D721Med (cell line): ENCODE measurements at places on chromosomes 6 and 20.

GRCh38 chr6:139533573-139534471, 159.4 kb upstream of the CITED2 start:
- no peak for DNase-seq

DNA sequence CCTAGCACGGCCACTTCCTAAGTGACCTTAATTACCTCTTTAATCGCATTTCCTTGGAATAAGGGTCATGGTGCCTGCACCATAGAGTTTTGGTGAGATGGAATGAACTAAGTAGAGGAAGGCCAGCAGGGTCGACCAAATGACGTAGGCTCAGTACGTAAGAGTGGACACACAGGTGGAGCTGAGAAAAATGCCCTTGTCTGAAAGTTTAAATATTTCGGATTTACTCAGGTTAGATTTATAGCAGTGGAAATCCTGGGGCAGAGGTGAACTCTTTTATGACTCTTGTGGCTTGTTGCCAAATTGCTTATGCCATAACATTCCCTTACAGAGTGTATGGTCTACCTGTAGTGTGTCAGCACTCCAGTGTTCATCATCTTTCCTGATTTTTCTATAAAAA, 23.6 kb upstream of the BTBD3 start:
- no peak for DNase-seq

DNA sequence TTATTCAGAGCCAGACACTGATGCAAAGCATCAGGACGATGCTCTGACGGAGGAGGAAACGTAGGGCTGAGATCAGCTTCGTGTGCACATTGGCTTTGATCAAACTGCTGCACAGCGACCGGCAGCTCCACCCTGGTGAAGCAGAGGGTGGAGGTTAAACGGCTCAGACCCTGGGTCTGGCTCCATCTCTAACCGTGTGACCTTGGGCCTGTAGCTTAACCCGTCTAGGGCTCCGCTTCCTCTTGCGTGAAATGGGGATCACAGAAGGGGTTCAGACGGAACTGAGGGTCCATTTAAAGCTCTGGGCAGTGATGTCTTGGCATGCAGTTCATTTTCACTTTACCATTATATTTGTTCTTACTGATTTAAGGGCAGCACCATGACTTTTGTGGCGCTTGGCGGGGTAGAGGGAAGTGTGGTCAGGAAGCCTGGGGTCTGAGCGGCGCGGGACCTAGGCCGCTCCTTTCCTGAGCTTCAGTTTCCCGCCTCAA, 644 bp downstream of the RBL1 start:
- DNase-seq = no peak

GRCh38 chr6:129608886-129609537, 101.0 kb downstream of the ARHGAP18 start:
- no peak for DNase-seq

DNA sequence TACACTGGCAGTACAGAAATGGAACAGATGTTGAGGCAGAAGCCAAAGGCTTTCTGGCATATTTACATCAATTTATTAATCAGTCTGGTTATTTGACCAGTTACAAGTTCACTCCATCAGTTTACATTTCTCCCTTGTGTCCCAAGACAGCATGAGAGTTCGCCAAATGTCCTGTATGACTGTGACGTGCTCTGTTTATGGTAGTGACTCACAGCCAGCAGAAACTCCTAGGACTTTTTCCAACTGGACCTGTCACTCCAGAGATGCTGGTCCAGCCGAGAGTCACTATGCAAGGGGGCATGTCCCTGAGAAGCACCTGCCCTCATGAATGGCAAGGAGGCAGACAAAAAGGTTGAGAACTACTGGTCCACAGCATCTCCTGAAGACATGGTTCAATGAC, 160.0 kb downstream of the LRFN2 start:
- no peak for DNase-seq

- no peak for DNase-seq
These were observed 32.3 kb upstream of the LY86 start for GRCh38 chr6:6556161-6556737.

DNA sequence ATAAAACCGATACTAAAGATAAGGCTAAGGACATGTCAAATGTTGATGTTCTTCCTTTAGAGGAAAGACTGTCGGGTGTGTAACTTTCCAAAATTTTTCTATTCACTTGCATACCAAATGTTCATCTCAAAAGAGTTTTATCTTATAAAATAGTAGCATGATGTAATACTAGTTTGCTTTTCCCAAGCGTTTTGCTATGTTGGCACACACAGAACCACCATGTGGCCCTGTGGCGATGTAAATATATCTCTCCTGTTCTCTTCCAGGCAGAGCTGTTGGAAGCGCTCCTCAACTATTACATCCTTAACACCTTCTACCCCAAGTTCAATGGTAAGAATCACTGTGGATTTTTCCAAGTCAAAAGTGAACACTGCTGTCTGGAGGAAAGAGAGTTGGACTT, 26.5 kb downstream of the LBP start:
- no peak for DNase-seq

GRCh38 chr20:1657556-1658334, at the start of gene SIRPG:
Gene SIRPG (minus strand): TSS chr20:1657779. CDS start chr20:1657714, 65 bp downstream.
- DNase-seq = no peak

GRCh38 chr6:75818098-75818855, 69.2 kb downstream of the MYO6 start:
- DNase-seq = no peak

DNA sequence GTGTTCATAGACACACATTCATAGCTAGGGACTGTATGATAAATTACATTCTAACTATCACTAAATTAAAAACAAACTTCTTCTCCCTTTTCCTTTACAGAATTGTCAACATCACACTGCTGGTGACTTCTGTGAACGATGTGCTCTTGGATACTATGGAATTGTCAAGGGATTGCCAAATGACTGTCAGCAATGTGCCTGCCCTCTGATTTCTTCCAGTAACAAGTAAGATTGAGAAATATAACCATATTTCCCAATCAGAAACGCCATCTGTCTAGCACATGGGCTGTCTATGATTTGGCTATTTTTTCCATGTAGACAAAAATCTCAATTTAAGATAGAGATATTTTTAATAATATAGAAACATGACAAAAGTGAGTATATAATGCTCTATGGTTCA, 367.7 kb downstream of the ARHGAP18 start:
- DNase-seq = no peak

DNA sequence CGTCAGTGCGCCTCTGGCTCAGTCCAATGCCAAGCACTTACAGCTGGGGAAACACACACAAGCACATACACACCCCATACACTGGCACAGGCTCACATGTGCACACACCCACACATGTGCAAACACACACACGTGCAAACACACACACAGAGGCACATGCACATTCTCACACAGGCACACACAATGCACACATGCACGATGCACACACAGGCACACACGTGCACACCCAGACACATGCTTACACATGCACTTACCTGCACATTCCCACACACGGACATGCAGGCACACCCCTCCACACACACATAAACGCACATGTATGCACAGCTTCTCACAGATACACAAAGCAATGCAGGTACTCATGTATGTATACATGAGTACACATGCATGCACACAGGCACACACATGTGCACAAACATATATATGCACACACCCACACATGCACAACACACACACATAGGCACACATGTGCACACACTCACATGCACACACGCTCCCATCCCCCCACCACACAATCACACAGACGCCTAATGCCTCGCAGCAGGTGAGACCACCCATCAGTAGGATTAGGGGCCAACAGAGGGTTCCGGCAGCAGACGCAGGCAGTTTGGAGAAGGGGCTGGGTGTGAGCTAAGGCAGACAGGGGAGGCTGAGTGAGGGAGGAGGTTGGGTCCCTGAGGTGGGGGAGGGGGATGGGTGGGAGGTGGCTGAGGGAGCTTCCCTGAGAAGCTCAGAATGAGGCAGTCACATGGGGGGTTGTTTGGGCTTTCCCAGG, 71.2 kb upstream of the SLCO4A1 start:
- DNase-seq = no peak

- no peak for DNase-seq
These were observed 18.4 kb upstream of the RBBP8NL start for GRCh38 chr20:62445553-62446340.

DNA sequence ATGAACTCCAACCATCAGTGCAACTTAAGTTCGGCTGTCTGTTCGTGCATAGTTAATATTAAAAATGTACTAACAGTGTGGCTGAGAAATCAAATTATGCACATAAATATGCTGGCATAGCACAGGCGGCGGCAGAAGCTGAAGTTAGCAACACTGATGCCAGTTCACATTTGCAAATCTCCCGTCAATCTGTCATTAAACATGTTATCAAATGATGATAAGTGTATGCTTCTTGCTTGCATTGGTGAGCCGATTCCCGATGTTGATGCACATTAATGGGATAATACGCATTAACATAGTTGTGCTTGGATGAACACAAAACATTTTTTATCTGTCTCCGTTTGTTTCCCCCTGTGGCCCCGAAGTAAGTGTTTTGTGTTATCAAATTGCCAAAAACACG, 309.4 kb downstream of the ZNF217 start:
- DNase-seq = no peak

GRCh38 chr20:11521476-11522365, 396.0 kb upstream of the BTBD3 start:
- no peak for DNase-seq

GRCh38 chr20:12528591-12529041, 480.2 kb upstream of the SPTLC3 start:
- DNase-seq = no peak

DNA sequence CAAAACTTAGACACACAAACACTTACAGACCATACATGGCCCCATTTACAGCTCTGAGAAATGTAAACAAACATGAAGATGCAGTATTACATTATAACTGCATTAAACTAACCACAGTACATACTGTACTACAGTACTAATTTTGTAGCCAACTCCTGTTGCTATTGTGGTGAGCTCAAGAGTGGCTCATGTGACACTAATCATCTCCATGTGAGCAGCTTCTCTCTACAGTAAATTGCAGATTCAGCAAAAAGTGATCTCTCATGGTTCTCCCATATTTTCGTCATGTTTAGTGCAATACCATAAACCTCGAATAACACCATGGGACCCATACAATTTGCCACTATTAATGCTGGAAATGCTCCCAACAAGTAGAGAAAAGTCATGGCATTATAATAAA, 860.4 kb downstream of the EPHA7 start:
- DNase-seq = no peak

DNA sequence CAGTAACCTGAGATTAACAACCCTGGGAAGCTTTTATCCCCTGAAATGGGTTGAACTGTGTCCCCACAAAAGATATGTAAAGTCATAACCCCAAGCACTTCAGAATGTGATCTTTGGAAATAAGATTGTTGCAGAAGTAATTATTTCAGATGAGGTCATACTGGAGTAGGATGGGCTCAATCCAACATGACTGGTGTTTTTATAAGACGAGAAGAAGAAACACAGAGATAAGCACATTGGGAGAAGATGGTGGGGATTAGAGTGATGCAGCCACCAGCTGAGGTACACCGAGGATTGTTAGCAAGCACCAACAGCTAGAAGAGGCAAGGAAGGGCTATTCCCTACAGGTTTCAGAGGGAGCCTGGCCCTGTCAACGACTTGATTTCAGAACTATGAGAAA, 12.5 kb upstream of the RNF217 start:
- DNase-seq = no peak

GRCh38 chr6:137202078-137202477, 17.1 kb downstream of the IFNGR1 start:
- no peak for DNase-seq

DNA sequence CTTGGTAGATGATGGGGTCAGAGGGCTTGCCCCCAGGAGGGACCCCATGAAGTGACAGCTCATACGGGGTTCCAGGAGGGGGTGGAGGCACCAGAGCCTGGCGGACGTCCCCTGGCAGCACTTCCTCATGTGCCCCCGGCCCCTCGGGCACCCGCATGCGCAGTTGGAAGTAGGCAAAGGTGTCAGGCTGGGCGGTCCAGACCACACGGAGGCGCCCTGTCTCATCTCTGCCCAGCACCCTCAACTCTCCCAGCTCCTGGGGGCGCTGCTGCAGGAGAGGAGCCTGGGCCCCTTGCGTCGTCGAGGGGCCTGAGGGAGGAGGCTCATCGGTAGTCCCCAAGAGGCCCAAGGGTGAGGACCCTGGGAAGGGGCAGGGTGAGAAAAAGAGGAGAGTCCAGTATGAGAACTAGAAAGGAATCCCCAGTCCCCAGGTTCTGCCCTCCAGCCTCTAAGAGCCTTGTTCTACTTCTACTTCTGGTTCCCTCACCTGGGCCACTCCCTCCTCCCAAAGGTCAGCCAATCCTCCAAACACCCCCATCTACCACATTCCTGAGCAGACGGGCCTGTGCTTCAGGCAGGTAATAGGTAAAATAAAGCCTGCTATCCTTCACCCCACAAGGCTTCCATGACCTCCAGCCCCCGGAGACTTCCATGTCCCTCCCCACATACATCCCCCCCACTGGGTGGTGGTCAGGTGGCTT, 23.2 kb downstream of the TNXB start:
- no peak for DNase-seq

DNA sequence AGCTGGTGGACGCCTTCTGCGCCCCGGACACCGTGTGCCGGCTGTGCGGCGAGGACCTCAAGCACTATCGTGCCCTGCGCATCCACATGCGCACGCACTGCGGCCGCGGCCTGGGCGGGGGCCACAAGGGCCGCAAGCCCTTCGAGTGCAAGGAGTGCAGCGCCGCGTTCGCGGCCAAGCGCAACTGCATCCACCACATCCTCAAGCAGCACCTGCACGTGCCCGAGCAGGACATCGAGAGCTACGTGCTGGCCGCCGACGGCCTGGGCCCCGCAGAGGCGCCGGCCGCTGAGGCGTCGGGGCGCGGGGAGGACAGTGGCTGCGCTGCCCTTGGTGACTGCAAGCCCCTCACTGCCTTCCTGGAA, 82.7 kb downstream of the SSR1 start:
- DNase-seq = no peak

- no peak for DNase-seq
These were observed 90.6 kb upstream of the ADGRF1 start for GRCh38 chr6:47132724-47133123.

DNA sequence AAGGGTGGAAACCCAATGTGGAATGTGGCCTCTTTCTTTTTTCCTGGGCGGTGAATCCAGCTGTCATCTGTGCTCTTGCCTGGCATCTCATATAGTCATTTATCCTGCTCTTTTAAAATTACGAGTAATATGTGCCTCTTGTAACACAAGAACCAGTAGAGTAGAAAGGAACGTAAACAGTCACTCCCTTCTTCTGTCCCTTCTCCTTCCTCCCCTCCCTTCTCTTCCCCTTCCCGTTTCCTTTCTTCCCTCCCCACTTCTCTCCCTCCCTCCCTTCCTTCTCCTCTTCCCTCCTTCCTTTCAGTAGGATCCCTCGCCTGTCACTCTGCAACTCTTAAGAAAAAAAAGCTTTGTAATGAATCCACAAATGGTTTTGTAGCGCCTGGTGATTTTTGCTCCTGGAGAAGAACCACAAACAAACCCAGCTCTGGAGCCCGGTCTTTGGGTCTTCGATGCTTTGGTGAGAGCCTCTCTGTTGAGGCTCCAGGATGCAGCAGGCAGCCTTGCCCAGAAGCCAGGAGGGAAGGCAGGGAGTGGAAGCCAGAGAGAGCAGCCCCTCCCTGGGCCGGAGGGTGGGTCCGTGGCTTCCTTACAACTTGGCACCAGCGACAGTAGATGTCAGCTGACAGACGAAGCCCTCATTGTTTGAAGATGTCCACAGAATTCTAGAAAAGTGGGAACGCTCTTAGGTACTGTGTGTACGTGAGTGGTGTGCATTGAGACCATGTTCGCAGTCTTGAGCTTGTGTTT, 15.0 kb downstream of the DUSP22 start:
- no peak for DNase-seq

GRCh38 chr6:111832833-111833418, 40.3 kb downstream of the FYN start:
- DNase-seq = no peak
